ENCODE measurements at places on chromosomes 7 and 10. TPM values are rescaled to one million over a fixed set of nuclear protein-coding genes. Genes with fewer than 3 reads are reported as not detected.

CDK5 gene
- total RNA-seq = 17.6 TPM

DNA sequence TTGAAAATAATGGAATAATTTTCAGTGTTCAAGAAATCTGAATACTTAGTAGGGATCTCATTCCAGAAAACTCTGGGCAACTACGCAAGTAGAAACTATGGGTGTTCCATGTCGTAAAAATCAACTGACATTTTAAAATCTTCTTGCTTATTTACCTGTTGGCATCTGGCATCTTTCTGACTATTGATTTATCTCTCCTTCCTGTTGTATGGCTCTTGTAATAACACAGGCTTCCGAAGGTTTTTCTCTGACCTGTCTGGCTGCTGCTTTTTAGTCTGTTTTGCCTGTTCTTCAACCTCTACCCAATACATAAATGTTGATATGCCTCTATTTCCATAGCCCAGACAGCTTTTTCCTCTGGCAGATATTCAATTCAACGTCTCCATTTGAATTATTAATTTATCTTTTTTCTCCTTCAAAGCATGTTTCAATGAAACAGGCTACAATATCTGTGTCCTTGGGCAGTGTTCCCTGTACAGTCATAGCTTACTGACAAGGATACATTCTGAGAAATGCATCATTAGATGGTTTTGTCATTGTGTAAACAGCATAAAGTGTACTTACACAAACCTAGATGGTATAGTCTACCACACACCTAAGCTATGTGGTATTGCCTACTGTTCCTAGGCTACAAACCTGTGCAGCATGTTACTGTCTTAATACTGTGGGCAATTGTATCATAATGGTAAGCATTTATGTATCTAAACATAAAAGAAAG is 105.9 kb upstream of the ETV1 start:
- DNase-seq = no peak

DNA sequence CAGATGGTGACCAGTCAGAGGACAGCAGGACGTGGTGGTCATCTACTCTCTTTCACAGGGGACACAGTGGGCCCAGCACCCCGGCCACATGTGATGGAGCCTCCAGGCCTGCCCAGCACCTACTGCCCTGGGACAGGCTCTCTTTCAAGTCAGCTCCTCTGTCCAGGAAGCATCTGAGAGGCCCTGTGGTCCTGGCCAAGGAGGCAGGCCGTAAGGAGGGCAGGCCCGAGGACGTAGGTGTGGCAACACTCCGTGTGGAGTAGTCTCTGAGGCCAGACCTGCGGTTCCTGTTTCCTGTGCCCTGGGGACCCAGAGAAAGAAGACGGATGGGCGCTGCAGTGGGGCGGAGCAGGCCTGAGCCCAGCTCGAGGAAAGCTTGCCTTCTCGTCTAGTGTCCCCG is 179.2 kb downstream of the EBF3 start:
- no peak for DNase-seq

GRCh38 chr10:63267414-63268148 is 134.5 kb downstream of the NRBF2 start:
- DNase-seq = no peak

GRCh38 chr7:24718977-24719491 is 38.2 kb downstream of the GSDME start:
- DNase-seq = no peak

GRCh38 chr10:61314273-61314672 is 138.9 kb downstream of the TMEM26 start:
- DNase-seq = no peak
